Ecto neural progenitor cell (in vitro differentiated cells): ENCODE measurements at places on chromosomes 16 and 17.

DNA sequence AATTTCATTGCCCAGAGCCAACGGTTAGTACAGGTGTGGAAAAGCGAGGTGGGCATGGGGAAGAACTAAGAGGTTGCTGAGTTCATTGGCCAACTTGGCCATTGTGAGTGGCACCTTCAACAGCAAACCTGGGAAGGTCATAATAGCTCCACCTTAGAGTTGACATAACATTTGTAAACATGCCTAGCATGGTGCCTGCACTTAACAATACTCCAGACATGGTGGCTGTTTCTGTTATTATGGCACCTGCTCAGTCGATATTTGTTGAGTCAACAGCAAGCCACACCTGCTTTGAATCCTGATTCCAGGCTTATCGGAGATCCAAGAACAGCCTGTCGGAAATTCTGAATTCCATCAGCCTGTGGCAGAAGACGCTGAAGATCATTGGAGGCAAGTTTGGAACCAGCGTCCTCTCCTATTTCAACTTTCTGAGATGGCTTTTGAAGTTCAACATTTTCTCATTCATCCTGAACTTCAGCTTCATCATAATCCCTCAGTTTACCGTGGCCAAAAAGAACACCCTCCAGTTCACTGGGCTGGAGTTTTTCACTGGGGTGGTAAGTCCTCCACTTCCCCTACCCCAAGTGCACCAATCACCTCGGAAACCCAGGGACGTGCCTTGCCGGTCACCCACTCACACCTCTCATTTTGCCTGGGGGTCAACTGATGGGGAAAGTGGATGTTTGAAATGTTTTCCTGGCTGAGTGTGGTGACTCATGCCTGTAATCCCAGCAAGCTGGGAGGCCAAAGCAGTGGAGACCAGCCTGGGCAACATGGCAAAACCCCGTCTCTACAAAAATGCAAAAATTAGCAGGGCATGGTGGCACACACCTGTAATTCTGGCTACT is 46.0 kb downstream of the TMC5 start:
- no peak for DNase-seq

GRCh38 chr16:90077757-90078578 is 837 bp upstream of the PRDM7 start:
- DNase-seq: no peak

- DNase-seq: peak; percentile 32
Measured at GRCh38 chr16:50844840-50845239, 103.0 kb downstream of the CYLD start.

DNA sequence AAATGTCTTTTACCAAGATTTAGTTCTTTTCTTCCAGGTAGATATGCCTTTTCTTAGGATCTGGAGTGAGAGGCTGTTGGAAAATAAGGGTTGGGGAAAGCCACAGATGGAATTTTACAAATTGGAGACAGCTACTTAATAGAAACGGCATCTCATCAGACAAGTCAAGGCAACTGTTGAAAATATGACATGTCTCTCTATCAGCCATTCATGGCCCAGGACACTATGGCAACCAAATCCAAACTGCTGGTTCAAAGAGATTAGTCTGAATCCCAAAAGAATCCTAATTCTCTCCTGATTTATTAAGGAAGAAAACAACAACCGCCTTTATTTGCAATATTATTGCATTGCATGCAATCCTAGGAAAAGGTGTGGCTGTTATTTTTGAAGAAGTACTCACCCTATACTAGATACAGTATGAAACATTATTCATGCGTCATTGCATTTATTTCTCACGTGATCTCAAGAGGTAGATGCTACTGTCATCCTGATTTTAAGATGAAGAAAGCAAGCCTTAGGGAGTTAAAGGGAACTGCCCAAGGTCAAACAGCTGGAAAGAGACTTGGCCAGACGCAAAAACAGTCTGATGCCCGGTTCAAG is 12.6 kb upstream of the CEP20 start:
- no peak for DNase-seq

- DNase-seq: no peak
Measured at GRCh38 chr16:83356266-83356665, 451.5 kb upstream of the HSBP1 start.

DNA sequence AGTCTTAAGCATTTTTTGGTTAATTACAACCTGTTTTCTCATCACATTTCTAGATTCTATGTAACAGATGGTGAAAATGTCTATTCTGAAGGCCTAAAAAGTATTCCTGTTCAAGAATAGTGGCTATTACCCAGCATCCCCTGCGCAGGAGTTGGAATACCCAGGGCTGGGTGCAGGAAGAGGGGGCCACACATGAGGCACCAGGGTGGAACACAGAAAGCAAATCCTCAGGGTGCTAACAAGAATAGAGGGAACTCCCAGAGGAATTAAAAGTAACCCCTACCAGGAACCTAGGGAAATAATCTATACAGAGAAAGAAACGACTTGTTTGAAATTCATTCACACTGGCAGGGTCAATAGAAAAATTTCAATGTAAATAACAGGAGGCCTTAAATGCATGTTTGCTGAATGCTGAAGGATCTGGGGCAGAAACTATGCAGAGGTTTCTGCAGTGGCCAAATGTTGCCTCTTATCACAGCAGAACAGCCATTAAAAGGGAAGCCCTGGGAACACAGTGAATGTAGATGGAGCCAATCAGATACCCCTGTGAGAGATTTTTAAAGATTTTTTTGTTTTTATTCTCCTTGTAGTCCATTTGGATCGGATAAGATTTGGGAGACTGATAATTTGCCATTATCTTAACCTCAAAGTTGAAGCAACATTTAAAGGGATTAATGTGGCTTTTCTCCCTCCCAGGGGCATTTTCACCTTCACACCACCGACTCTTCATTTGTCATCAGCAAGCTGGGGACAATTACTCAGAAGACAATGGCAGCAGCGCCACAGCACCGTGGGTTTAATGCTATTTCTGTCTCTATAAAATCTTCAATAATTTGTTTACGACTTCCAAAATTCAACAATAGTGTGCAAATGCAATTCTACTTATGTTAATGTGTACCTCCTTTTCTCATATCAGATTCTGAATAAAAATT is 196.0 kb upstream of the PSMD7 start:
- no peak for DNase-seq
